Suppressor macrophage treated with lipopolysaccharide for 4 hours (primary cell): ENCODE measurements at places on chromosomes 16 and 17.

DNA sequence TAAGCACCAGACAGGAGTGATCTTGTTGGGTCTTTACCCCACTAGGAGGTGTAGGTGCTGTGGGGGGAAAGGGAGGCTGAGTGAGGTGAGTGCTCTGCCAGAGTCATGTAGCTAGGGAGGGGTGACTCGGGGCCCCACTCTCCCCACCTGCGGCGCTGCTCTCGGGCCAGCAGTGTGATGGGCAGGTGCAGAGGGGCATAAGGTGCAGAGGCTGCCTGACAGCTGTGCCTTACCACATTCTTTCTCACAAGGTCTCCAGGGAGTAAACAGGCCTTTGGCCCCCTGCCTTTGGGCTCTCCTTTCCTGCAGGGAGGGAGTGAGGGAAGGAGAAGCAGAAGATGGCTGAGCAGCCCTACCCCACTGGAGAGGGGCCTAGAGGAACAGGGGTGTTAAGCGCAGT is 4.5 kb upstream of the CNP start:
- no peak for DNase-seq

DNA sequence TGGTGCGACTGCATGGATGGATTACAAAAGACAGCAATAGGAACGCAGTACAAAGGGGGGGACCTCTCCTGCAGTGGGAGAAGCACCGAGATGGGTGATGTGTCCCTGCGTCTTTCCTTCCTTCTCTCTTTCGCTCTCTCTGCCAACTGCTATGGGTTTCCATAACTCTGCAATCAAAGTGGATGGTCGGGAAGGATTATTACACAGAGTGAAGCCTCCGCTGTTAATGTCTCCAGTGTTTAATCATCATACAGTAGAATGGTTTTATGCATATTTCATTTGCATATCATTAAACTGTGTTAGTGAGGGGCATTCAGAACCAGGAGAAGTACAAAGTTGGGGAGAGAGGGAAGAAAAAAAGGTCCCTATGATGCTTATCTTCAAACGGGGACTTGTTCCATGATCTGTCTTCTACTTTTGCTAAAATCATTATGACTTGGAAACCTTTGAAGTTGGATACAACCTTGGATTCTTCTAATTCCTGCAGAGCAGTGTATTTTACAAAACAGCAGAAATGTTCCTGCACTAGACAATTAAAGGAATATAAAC is 255.9 kb upstream of the PMFBP1 start:
- DNase-seq, result no peak

DNA sequence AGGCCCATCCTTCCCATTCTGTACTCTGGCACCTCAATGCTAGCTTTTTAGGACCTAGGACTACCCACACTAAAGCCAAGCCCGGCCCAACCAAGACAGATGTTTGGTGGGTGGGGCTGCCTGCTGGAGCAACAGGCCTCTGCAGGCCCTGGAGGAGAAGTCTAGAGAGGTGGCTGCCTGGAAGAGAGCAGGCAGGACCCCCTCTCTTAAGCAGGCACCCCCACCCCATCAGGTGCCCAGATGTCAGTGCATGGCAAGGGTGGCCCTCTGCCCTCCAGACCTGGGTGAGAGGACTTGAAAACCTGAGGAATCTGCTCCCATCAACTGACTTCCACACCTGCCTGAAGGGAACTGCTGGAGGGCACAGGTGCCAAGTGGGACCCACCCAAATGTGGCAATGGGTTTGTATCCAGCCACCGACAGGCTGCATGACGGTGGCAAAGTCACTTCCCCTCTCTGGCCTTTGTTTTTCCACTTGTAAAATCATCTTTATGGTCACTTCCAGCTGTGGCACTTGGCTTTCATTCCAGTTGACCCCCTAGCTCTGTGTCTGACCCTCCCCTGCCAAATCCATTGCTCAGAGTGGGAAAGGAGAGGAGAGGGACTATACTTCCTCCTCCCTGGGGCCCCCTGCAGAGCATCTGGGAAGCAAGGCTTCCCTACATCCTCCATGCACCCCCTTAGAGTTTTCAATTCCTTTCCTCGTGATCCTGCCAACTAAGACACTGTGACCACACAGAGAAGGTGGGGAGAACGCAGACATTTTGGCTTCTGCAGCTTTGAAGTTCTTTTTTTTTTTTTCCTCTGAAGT is 1.7 kb upstream of the STAT5A start:
- peak; percentile 37 for DNase-seq

DNA sequence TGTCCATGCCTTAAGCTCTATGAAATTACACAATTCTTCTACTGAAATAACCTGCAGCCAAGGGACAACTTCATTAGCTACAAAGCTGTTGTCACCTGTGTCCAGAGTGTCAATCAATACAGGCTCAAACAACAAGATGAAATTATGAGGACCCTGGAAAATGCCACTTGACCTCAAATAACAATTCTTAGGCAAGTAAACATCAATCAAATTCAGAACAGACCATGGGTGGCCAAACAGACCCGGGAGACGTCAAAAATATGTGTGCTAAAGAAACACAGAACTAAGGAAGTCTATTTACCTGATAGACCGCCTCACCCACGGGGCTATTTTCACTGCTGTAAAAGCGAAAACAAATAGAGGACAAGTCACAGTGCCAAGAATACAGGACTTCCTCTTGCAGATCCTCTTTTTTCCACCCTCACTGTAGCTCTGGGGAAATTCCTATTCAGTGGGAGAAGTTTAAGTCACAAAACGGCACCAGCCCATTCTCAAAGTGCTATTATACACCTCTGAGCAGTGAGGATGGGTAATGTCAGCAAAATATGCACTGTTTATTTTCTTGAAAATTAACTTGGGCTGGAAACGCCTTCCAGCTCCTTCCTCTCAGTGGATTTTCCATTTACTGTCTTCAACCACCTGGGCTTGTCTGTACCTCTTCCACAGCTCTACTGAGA is 2.7 kb downstream of the LITAF start:
- DNase-seq, result peak; percentile 86

DNA sequence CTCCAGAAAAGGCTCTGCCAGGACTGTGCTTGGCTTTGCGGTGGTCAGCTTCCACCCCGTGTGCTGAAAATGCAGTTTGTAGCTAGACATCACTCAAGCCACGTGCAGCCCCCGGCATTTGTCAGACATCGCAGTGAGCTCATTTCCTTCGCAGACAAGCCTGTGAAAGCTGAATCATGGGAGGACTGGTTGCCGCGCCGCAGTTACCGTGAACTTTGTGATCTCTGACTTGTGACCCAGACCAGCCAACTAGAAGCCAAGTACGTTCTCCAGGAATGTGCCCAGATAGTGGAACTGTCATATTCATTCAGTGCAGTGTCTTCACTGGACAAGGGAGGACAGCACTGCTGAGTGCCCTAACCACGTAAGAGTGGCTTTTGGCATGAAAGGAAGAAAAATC is 58.1 kb downstream of the NDE1 start:
- DNase-seq, result no peak

DNA sequence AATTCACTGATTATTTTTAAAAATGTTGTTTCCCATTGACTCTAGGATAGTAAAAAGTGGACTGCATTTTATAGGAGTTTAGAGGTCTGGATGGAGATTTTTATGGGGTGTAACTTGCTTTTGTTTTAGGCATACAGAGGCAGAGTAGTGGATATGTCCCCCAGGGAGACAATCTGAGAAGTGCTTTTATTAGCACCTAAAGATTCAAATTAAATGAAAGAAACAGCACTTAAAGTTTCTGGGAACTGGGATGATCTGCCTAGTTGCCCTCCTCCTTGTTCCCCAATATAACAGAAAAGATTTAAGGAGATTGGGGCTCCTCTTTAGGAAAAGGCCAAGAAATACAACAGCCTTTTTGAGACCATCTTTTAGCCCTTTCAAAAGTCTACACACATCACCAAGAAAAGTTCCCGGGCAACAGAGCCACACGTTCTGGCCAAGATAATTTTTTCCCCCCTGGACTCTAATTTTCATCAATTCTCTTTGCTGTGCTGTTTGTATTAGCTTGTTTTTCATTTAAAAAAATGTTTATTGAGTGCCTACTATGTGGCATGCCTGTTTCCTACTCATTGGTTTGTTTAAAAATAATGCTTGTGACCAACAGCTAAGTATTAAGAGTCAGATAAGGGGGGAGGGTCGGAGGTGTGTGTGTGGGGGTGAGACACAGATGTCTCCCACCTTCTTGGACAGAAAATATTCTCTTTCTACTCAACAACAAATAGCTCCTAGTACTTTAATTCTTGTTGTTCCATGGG is 2.5 kb upstream of the IGF2BP1 start:
- DNase-seq, result no peak
